CD4-positive, alpha-beta T cell (primary cell): ENCODE measurements at places on chromosomes 5 and 9.

- DNase-seq, result no peak
Measured at GRCh38 chr5:149930749-149931574, 13.6 kb downstream of the PDE6A start.

- no peak for DNase-seq
Measured at GRCh38 chr5:55387865-55388264, 80.1 kb downstream of the MTREX start.

GRCh38 chr9:32841314-32841713 is 58.0 kb downstream of the TMEM215 start:
- no peak for DNase-seq

DNA sequence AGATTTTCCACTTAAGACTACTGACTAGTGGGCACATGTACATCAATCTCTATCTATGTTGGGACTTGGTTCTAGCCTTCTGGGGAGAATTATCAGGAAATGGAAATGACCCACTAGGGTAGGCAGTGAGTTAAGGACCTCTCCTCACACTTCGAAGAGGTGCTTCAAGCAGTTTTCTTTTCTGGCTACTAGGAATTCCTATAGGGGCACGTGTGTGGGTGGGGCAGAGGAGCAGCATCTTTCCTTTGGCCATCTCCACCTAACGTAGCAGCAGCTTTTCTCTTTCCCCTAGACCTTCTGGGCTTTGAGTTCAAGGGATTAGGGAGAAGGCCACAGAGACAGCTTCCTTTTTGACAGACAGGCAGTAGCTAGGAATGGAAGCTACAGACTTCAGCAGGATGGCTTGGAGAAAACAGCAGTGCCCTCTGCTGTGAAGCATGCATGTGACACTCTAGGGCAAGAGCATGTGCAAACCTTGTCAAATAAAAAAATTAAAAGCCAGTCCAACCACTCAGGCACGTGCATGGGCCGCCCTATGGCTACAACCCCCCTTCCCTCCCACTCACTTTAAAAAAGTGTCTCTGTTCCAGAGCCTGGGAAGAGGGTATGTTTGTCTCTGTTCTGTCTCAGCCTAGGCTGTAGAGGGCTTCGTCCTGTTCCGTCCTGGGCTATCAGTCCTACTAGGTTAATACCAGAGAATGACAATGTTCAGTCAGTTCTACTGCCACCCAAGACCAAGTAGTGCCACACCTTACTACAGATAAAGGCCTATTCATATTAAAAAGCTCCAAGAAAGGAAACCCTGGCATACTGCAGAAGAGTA is 8.7 kb upstream of the GFRA3 start:
- DNase-seq, result no peak

DNA sequence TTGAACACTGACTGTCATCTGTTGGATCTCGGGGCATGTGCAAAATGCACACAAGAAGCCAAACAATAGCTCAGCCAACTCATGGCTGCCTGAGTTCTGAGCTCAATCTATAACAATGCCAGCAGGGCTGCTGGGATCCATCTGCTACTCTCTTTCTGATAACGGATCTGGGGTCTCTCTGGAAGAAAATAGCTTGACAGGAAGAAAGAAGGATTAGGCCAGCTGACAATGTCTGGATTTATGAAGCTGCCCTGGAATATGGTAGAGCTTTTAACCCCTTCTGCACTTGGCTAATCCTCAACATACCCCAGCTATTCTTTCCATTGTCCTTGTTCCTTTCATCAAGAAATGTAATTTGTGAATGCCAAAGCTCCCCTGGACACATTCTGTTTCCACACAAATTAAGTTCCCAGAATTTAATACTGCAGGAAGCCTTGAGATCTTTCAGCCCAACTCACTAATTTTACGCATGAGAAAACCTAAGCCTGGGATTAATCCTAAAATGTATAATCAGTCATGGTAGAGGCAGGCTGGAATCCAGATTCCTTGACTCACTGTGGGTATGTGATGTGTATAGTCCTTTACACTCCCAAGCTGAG is 62.7 kb upstream of the PCA3 start:
- no peak for DNase-seq

DNA sequence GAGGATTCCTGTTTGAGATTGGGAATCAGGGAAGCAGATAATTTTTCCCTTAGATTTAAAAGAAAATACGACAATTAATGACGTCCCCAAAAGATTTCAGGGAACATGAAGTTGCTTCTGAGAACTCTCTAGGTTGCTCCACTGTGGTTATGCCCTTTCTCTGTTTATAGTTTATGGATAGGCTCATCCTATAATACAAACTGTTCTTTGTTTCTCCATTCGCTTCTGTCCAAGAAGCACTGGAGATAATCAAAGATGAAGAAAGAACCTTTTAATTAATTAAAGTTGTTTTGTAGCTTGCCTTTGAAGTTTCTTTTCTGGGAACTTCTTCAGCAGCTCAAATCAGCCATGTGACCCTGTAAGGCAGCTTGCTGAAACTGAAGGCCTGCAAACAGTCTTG is 87.5 kb downstream of the CHSY3 start:
- no peak for DNase-seq

DNA sequence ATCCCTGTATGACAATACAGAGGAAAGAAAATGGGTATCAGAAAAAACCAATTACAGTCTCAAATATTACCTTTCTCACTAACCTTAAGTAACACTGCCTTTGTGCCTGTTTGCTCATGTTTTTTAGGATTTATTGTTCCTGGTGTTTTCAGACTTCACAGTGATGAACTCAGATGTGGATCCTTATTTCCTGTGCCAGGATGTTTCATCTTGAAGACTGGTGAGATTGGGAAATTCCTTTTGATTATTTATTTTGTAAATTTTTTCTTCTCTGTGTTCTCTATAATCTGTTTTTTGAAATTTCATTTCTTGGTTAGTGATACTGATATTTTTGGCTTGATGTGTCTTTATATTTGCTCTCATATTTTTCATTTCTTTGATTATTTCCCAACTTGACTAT is 142.4 kb upstream of the GRIN3A start:
- DNase-seq, result no peak

DNA sequence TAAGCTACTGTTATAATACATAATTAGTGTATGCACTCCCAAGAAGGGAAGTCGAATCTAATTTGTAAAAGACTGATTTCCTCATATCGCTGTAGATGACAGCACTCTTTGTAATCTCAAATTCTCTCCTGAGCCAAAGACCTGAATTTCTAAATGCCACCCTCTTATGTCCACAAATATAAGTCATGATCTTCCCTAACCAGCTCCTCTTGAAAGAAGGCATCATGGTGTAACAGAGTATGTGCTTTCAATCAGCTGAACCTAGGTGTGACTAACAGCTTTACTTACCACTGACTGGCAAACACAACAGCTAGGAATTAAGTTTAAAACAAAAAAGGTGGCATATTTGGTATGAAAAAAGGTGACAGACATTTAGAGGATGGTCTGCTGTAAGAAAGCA is 34.0 kb upstream of the CTNNAL1 start:
- no peak for DNase-seq

DNA sequence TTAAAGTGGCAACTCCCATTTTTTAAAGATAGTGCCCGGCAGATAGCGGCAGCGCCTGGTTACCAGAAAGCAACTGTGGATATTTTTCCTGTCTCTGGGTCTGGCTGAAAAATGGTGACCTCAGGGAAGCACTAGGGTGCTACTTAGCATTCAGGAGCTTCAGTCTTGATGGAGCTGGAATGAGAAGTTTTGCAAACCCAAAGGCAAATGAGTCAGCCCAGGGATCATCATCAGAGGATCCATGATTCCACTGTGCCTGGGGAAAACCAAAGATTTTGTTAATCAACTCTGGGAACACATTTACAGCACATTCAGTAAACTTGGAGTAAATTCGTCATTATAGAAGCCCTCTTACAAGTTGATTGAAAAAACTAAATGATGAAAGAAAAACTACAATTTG is 26.7 kb downstream of the F2R start:
- no peak for DNase-seq

DNA sequence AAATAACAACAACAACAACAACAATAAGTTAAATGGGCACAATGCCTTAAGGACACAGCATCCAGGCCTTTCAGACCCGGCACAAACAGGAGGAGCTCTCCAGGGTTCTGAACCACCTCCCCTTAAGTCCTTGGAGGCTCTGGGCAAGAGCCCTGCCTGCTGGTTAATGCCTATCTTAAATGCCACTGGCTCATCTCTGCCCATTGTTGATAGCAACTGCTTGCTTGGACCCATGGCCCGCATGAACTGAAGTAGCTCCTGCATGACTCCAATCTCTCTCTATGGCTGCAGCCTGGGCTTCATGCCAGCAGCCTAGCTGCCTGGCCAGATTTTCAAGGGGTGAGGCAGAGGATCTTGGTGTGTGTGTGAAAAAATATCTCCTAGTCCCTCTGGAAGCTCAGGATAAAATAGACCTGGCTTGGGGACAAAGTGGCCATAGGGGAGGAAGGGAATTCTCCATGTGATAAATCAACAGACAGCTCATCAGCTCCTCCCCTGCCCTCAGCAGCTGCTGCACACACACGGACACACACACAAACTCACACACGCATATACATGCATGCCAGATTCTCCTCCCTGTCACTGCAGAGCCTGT is 27.4 kb downstream of the FAM219A start:
- no peak for DNase-seq

- no peak for DNase-seq
Measured at GRCh38 chr9:6132650-6133049, 83.0 kb upstream of the IL33 start.

- no peak for DNase-seq
Measured at GRCh38 chr9:70169222-70169621, 89.6 kb upstream of the SMC5 start.

DNA sequence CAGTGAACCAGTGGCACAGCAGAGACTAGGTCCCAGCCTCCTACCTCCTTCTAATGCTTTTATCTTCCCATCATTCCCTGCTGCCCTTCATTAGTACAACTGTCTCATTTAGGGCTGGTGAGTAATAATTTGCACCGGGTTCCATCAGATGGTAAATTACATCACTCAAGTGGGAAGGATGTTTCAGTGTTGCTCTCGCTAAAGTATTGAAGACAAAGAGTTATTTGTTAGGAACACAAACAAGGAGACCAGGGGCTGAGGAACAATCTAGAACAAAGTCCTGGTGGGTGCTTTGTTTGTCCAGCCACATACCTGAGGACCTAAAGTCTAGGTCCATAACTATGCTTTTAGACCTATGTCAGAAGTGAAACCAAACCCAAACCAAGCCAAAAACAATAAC is 52.4 kb downstream of the SEC61B start:
- DNase-seq, result no peak

- DNase-seq, result no peak
Measured at GRCh38 chr5:149823375-149823774, 93.3 kb downstream of the PPARGC1B start.

- no peak for DNase-seq
Measured at GRCh38 chr5:8685704-8686103, 816.8 kb downstream of the MTRR start.

- DNase-seq, result no peak
Measured at GRCh38 chr9:97366889-97367288, 45.0 kb upstream of the TDRD7 start.

GRCh38 chr5:101067429-101067828 is 164.3 kb upstream of the ST8SIA4 start:
- no peak for DNase-seq

GRCh38 chr5:87069311-87069710 is 198.4 kb upstream of the RASA1 start:
- DNase-seq, result no peak

- DNase-seq, result no peak
Measured at GRCh38 chr5:133129289-133129688, 77.5 kb downstream of the HSPA4 start.

GRCh38 chr5:157214415-157214814 is 33.8 kb downstream of the ITK start:
- DNase-seq, result no peak

DNA sequence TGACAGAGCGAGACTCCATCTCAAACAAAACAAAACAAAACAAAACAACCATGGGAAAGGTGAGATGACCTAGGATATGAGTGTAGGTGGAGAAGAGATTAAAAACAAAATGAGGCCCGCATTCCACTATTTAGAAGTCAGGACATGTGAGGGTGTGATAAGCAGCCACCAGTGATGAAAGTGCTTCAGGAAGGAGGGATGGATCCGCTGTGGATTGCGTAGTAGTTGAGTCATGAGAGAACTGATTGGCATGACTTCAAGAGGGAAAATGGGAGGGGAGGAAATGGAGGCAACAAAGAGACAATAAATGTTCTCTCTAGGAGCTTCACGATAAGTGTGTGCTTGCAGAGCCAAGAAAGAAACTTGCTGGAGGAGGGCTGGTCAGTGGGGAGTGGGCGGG is 367.6 kb downstream of the ARL15 start:
- no peak for DNase-seq

DNA sequence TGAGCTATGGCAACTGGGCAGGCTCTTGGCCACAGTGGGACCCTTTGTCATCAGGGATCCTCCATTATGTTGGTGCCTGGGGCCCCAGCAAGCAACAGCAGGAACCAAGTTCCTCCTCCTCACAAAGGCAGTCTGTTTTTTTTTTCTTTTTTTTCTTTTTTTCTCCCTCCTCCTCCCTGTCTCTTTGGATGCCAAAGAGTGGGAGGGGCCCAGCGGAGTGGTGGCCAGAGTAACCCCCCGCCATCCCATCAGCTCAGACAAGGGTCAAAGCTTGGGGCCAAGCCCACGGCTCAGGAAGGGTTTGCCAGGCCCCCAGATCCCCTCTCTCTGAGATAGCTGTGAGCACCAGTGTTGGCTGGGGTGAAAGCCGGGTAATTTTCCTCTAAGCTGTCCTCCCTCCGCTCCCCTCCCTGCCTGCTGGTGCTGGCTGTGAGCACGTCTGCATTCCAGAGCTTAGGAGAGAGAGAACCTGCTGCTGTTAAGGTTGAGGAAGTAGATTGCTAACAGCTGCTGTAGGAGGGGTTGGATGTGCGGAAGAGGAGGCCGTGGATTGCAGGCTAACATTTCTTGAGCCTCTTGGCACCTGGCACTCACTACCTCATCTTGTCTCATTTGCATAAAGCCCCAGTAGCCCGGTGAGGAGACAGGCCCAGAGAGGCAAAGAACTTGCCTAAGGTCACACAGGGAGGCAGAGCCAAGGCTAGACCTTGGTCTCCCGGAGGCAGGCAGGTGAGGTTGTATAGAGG is 21.2 kb downstream of the GSN start:
- no peak for DNase-seq

- no peak for DNase-seq
Measured at GRCh38 chr9:114668146-114668545, 10.5 kb upstream of the TEX53 start.

DNA sequence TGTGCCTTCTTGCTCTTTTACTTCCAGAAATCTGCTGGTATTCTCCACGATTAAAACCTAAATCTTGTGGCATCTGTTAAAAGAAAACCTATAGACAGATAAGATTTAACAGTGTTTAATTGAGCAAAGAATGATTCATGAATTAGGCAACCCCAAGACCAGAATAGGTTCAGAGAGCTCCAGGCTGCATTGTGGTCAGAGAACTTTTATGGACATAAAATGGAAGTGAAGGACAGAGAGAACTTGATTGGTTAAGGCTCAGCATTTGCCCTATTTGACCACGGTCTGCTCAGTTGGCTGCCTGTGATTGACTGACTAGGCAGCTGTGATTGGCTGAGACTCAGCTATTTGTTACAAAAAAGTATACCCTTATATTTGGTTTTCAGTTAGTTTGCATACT is 10.4 kb upstream of the SLC36A2 start:
- no peak for DNase-seq
